Mesenchymal stem cell (in vitro differentiated cells and primary cell): ENCODE measurements at places on chromosomes 7 and 10.

DNA sequence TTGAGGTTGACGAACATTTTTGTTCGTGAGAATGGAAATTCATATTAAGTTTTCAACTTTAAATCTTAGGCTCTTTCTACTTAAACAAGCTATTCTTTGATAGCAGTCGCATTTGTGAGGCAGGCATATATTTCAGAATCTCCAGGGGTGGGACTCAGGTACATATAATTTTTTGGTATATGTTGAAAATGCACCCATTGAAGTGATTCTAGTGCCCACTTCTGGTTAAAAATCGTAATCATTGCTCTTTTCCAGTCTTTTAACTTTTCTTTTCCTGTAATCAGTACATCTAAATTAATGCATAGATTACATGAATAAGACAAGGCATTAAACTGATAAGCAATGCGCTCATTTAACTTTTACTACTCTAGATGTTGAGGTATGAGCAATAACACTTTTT lies 67.8 kb downstream of the ZNRF2 start:
- no peaks in the 10 kb centered on the region for H3K36me3 ChIP-seq
- H3K4me1 ChIP-seq, result no peaks in the 10 kb centered on the region
- no peaks in the 10 kb centered on the region for H3K27me3 ChIP-seq
- no peak overlapping the region for H3K27ac ChIP-seq
- DNase-seq, result no peak

GRCh38 chr7:2244404-2244995 lies 2.5 kb downstream of the NUDT1 start:
- no peak overlapping the region for H3K27ac ChIP-seq
- H3K27me3 ChIP-seq, result no peaks in the 10 kb centered on the region
- H3K36me3 ChIP-seq, result peaks cover 3% of the 10 kb centered on the region
- no peak for DNase-seq
- H3K4me3 ChIP-seq, result no peak overlapping the region

GRCh38 chr10:130044067-130045061 lies 66.3 kb downstream of the C10orf143 start:
- H3K36me3 ChIP-seq, result no peaks in the 10 kb centered on the region
- H3K4me1 ChIP-seq, result no peaks in the 10 kb centered on the region
- H3K4me3 ChIP-seq, result no peak overlapping the region
- DNase-seq, result no peak

GRCh38 chr10:7855205-7855604 lies 36.9 kb downstream of the TAF3 start:
- no peak overlapping the region for H3K4me3 ChIP-seq
- no peak overlapping the region for H3K27ac ChIP-seq
- no peak for DNase-seq
- no peaks in the 10 kb centered on the region for H3K27me3 ChIP-seq

GRCh38 chr7:73533742-73534141 lies 11.6 kb upstream of the BAZ1B start:
- no peak for DNase-seq
- no peaks in the 10 kb centered on the region for H3K27me3 ChIP-seq
- H3K4me1 ChIP-seq, result peaks cover 2% of the 10 kb centered on the region
- H3K4me3 ChIP-seq, result no peak overlapping the region
- peaks cover 33% of the 10 kb centered on the region for H3K36me3 ChIP-seq
- no peak overlapping the region for H3K27ac ChIP-seq

DNA sequence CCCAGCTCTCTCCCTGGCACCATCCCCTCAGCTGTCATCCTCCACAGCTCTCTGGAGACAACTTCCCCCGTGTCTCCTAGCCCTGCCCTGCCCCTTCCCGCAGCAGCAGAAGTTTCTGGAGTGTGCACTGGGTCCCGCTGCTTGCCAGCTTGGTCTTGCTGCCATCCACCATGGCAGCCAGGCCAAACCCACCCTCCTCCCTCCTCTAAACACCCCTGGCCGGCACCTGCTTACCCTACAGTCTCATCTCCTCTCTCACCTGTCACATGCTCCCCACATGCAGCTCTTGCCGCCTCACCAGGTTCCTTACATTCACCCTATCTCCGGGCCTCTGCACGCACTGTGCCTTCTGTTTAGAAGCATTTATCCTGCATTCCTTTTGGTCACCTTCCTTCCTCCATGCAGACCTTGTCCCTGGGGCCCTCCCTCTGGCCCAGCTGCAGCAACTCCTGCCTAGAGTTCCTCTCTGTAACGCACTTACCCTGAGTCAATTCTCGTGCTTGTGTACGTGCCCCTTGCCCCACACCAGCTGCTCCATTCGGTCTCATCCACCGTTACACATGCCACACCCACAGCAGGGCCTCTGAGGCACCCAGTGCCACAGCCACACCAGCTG lies 93.9 kb upstream of the RET start:
- H3K4me1 ChIP-seq, result peaks cover 2% of the 10 kb centered on the region
- H3K27me3 ChIP-seq, result no peaks in the 10 kb centered on the region
- H3K27ac ChIP-seq, result no peak overlapping the region
- H3K4me3 ChIP-seq, result no peak overlapping the region
- DNase-seq, result no peak
- no peaks in the 10 kb centered on the region for H3K36me3 ChIP-seq

GRCh38 chr7:48389977-48390376 lies 218.7 kb downstream of the ABCA13 start:
- H3K27ac ChIP-seq, result no peak overlapping the region
- H3K4me3 ChIP-seq, result no peak overlapping the region
- H3K4me1 ChIP-seq, result peaks cover 3% of the 10 kb centered on the region
- H3K36me3 ChIP-seq, result no peaks in the 10 kb centered on the region

DNA sequence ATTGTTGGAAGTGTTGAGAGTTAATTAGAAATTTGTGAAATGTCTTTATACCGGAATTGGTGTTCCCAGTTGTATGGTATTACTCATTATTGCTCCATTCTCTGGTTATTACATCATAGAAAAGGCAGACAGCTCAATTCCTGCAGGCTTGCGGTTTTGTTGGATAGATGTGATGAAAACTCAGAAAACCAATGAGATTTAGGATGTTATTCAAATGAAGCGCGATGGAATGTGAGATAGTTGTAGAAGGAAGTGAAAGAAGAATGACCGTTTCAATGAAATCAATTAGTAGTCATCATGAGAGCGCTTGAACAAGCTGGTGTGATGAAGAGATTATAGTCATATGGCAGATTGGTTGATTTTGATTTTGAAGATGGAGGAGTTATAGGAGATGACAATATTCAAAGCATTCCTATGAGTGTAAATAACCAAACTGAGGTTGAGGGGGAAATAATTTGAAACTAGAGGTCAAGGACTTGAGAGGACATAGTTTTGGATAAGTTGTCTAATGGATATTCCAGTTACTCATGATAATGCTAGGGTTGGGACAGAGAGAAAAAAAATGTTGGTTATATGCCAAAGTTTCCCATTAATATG lies 991.5 kb downstream of the NRG3 start:
- H3K36me3 ChIP-seq, result no peaks in the 10 kb centered on the region
- no peak overlapping the region for H3K4me3 ChIP-seq
- no peaks in the 10 kb centered on the region for H3K4me1 ChIP-seq
- no peak overlapping the region for H3K27ac ChIP-seq
- peak; percentile 67 for DNase-seq

GRCh38 chr10:71750124-71750841 lies 23.0 kb downstream of the VSIR start:
- H3K27me3 ChIP-seq, result peaks cover 49% of the 10 kb centered on the region
- H3K27ac ChIP-seq, result no peak overlapping the region
- peaks cover 2% of the 10 kb centered on the region for H3K4me1 ChIP-seq
- DNase-seq, result no peak

DNA sequence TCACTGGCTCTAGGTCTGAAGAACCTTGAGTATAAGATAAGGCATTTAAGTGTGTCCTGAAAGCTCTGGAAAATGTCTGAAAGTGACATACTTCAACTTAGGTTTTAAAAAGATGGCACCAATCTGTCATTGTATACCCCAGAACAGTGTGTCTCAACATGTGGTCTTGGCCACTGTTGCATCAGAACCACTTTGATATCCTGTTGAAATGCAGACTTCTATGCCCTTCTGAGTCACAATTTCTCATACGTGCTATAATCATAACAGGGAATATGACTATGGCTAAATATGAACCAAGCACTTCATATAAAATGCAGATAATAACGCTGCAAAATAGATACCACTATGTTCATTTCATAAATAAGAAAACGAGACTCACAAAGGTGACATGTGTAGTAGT lies 38.0 kb upstream of the GPAM start:
- H3K27ac ChIP-seq, result no peak overlapping the region
- no peaks in the 10 kb centered on the region for H3K36me3 ChIP-seq
- H3K27me3 ChIP-seq, result no peaks in the 10 kb centered on the region
- no peaks in the 10 kb centered on the region for H3K4me1 ChIP-seq

- H3K27me3 ChIP-seq, result no peaks in the 10 kb centered on the region
- no peak overlapping the region for H3K4me3 ChIP-seq
- DNase-seq, result peak; percentile 57
- no peaks in the 10 kb centered on the region for H3K36me3 ChIP-seq
- H3K4me1 ChIP-seq, result no peaks in the 10 kb centered on the region
- no peak overlapping the region for H3K27ac ChIP-seq
These were observed 54.2 kb upstream of the PLXDC2 start for GRCh38 chr10:19762026-19762425.

GRCh38 chr7:80413383-80413945 lies 98.4 kb downstream of the GNAT3 start:
- no peak overlapping the region for H3K4me3 ChIP-seq
- H3K27ac ChIP-seq, result no peak overlapping the region
- no peak for DNase-seq
- no peaks in the 10 kb centered on the region for H3K27me3 ChIP-seq
- H3K36me3 ChIP-seq, result no peaks in the 10 kb centered on the region

DNA sequence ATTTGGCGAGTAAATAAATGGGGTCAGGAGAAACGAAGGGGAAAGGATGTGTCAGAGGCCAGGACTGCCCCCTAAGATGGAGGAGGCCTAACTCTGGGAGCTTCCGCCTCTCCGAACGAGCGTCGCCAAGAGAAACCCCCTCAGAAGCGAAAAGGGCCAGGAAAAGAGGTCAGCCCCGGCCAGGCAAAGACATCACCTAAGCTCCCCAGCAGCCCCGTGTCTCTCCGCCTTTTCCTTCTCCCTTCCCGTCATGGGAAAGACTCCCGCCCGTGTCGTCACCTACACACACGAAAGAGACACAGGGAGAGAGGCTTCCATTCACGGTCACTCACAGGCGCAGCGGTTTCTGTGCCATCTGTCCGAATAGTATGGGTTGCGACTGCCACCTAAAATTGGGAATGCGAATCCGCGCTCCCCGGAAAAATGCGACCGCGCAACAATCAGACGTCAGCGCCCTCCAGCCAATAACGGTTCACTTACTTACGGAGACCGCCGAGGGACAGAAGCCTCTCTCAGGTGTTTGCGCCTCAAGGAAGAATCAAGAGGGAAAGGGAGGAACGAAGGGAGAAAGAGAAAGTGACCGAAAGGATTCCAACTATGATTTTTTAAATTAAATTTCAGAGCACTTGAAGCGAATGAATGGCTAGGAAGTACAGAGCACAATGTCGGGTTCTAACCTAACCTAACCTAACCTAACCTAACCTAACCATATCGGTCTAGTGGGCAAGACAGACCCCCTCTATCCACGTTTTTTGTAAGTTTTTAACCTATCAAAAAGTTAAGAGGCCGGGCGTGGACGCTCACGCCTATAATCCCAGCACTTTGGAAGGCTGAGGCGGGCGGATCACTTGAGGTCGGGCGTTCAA lies at the start of gene CWF19L1:
CWF19L1 (minus strand) TSS at position 400 of the 866 bp plus-strand sequence; CDS start at position 355, 45 bp downstream.
- peak within 1 kb of the TSS; percentile 100 for H3K4me3 ChIP-seq
- no peaks in the 10 kb centered on the region for H3K27me3 ChIP-seq
- peak; percentile 86 for DNase-seq
- H3K36me3 ChIP-seq, result peaks cover 9% of the 10 kb centered on the region

GRCh38 chr7:96558530-96558929 lies 151.1 kb downstream of the SEM1 start:
- no peak overlapping the region for H3K4me3 ChIP-seq
- H3K4me1 ChIP-seq, result no peaks in the 10 kb centered on the region
- DNase-seq, result no peak
- H3K27ac ChIP-seq, result no peak overlapping the region

GRCh38 chr7:90686146-90686545 lies 90.0 kb downstream of the CDK14 start:
- H3K27ac ChIP-seq, result no peak overlapping the region
- no peak for DNase-seq
- H3K4me1 ChIP-seq, result no peaks in the 10 kb centered on the region
- no peaks in the 10 kb centered on the region for H3K36me3 ChIP-seq
- H3K27me3 ChIP-seq, result no peaks in the 10 kb centered on the region
- H3K4me3 ChIP-seq, result no peak overlapping the region

DNA sequence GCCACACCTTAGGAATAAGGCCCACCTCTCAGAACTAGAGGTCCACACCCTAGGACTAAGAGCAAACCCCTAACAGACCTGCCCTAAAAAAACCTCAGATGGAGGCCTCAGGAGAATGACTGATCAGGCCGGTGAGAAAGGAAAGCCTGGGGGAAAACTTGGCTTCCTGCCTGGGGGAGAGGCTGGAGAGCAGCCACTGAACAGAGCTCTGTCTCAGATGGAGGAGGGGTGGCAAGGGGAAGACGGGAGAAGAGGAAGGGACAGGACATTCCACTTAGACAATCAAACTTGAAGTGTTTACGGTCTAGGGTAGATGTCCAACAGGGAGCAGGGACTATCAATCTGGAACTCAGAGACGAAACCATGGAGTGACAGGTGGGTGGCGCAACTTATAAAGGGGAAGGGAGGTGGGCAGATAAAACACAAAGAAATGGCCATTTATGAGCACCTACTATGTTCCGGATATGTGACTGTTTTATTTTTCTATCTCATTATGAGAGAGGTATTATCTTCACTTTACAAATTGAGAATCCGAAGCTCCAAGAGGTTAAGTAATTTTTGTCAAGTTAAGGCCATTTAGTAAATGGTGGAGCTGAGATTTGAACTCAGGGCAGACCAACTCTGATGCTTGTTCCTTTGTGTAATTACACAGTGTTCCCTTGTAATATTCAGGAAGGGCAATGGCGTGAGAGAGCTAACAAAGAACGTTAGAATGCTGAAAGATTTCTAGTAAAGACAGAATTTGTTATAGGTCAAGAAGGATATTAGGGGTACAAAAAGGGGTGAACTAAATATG lies 82.6 kb downstream of the DNMBP start:
- peak overlapping the region; percentile 8 for H3K27ac ChIP-seq
- H3K4me3 ChIP-seq, result no peak overlapping the region
- H3K27me3 ChIP-seq, result no peaks in the 10 kb centered on the region

DNA sequence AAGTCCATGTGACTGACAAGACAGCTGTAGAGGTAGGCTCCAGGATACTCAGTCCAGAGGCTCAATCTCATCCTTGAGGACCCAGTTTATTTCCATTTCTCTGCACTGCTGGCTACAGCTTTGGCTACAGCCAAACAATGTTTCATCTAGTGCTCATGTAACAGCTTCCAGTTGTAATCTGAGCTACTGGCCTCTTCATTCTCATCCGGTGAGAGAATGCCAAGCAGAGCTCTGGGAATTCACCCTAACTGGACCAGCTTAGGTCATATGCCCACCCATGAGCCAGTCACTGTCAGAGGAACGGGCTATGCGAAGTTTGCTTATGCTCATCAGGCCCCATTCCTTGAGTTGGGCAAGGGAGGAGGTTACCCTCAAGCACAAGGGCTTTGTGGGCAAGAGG lies 192.9 kb downstream of the EVX1 start:
- no peak overlapping the region for H3K4me3 ChIP-seq
- peaks cover 1% of the 10 kb centered on the region for H3K4me1 ChIP-seq
- peak; percentile 64 for DNase-seq
- no peak overlapping the region for H3K27ac ChIP-seq
- no peaks in the 10 kb centered on the region for H3K36me3 ChIP-seq
- no peaks in the 10 kb centered on the region for H3K27me3 ChIP-seq
